Hepatocyte (in vitro differentiated cells): ENCODE measurements at places on chromosomes 3 and 15. TPM values are rescaled to one million over a fixed set of nuclear protein-coding genes. Genes with fewer than 3 reads are reported as not detected.

DNA sequence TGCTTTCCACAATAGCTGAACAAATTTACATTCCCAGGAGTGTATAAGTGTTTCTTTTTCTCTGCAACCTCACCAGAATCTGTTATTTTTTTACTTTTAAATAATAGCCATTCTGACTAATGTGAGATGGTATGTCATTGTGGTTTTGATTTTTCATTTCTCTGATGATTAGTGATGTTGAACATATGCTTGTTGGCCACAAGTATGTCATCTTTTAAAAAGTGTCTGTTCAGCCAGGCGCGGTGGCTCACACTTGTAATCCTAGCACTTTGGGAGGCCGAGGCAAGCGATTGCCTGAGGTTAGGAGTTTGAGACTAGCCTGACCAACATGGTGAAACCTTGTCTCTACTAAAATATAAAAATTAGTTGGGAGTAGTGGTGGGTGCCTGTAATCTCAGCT is 619.3 kb downstream of the SI start:
- DNase-seq, result no peak

DNA sequence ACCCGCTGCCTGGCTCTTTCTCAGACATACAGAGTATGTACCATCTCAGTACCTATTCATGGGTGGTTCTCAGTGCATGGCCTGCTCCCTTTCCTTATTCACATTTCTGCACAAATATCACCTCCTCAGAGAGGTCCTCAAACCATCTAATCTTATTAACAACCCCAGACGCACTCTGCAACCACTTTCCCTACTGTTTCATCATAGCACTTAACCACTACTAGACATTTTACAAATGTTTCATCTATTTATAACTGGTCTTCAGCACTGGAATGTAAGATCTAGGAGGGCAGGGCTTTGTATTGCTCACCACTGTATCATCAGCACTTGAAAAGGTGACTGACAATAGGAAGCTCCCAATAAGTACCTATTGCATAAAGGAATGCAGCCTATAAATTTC is 45.1 kb downstream of the TNIK start:
- DNase-seq, result no peak

GRCh38 chr15:82143390-82144385 is 97.9 kb upstream of the MEX3B start:
- no peak for DNase-seq

GRCh38 chr15:72835294-72835890 is 51.8 kb upstream of the ADPGK start:
- DNase-seq, result peak; percentile 44

RASSF1 gene
- total RNA-seq, result 11.3 and 13.4 TPM in 2 replicates

DNA sequence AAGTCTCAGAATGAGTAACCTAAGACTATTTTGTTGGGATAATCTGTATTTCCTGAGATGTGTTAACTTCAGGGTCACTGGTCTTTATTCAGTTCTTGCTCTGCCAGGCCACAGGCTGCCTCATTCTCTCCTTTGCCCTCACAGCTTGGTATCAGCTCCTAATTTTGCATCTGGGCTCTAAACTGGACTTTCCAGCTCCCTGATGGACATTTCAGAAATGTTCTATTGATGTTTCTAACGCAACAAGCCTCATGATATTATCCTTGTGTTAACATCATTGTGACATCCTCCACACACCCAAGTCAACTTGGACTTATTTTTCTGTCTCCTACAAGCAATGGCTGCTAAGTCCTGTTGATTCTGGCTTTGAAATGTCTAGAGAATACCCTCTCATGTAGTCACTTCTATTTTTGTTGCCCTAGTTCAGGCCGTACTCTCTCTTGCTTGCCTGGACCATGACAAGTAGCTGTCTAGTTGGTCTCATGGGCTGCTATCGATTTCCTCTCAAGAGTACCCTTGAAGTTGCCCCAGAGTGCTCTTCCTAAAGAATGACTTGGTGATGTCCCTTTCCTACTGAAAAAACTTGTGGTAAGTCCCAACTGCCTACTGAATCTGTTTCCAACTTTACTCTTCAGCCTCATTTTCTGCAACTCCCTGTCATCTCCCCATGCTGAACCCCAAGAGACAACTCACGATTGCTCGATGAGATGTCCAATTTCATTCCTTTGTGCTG is 52.7 kb downstream of the CHST2 start:
- DNase-seq, result no peak

ZNF662 gene
- 0.07 TPM in 1 of 2 replicates, not detected in the other for total RNA-seq

GRCh38 chr3:37198996-37199395 is 24.6 kb upstream of the LRRFIP2 start:
- DNase-seq, result no peak

- DNase-seq, result no peak
Observed at GRCh38 chr3:171953301-171954022, 85.9 kb upstream of the FNDC3B start.

- no peak for DNase-seq
Observed at GRCh38 chr3:108287146-108287545, 9.2 kb upstream of the HHLA2 start.

TMEM207 gene
- total RNA-seq, result 2.1 and 2.9 TPM in 2 replicates

DNA sequence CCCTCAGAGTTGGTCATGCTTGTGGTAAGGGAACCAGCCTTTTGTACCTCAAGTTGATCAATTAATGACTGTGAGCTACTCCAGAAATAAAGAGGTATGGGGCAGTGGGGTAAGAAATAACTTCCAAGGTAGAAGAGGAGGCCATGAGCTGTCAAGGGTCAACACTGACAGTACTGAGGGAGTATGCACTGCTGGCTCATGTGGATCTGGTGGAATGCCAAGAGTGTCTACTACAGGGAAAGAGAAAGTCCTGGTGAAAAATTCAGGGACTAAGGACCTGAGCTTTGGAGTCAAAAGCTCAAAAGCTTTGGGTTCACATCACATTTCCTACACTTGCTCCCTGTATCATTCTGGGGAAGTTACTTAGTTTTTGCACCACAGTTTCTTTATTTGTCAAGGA is 154.9 kb downstream of the SEMA6D start:
- DNase-seq, result no peak

- DNase-seq, result no peak
Observed at GRCh38 chr3:73385568-73385967, 239.2 kb downstream of the PDZRN3 start.

GMPPB gene
- total RNA-seq, result 24.3 and 31.5 TPM in 2 replicates

GRCh38 chr3:12294885-12295580 is 6.2 kb downstream of the PPARG start:
- DNase-seq, result peak; percentile 38

DNA sequence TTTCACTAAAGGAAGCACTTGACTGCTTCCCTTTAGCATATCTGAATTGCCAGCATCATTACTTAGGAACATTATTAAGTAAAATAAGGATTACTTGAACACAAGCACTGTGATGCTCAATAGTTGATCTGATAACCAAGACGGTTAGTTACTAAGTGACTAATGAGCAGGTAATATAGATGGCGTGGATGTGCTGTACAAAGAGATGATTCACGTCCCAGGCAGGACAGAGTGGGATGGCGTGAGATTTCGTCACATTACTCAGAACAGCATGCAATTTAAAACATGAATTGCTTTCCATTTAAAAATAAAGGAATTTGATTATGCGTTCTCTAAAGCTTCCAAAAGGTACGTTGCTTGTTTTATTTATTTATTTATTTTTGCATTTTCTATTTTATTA is 240.0 kb upstream of the ARHGEF26 start:
- peak; percentile 52 for DNase-seq

DNA sequence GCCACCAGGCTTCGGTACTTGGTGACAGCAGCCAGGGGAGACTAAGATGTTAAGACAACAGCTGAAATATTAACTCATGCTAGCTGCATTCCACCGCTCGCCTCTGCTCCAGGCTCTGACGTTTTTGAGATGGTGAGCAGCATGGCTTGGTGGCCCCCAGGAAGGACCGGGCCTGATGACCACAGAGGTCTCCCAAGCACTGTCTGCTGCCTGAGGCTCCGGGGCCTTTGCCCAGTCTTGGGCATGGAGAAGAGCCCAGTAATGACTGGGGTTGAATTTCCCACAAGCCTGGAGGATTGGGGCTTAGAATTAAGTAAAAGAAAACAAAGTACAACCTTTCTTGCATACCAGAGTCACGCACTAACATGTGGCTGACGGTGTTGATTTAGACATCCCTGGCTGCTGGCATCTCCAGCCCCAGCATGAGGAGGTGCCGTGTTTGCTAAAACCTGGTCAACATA is 243.6 kb upstream of the LYSMD4 start:
- DNase-seq, result peak; percentile 43

DNA sequence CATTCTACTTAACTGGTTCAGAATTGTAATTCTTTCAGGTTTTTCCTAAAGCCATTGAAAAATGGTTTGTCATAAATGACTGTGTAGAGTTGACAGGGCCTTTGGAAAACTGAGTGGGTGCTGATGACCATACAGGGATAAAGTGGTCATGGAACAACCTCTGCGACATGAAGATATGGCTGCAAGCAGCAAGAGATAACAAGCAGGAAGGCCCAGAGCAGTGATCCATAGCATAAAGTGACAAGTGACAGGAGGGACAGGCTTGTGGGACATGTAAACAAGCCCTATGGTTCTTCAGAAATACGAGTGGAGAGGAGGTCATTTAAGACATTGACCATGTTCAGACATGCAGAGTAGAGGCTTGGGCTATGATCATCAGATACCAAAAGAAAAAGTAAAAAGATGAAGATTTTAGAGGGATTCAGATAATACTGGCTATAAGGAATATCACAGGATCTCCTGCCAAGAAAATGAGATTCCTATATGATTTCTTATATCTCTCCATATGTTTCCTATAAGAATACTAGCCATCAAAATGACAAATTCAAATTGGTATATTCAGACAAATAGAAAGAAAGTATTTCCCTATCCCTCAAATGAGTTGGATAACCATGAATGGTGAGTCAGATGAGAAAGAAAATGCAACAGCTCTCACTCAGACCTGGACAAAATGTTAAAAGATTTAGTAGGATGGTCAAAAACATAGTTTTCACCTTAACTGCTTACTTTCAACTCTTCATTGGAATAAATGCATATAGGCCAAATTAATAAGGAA is 827.6 kb upstream of the CFAP20DC start:
- DNase-seq, result no peak

GRCh38 chr3:125287248-125287647 is 74.7 kb upstream of the SLC12A8 start:
- DNase-seq, result no peak

GRCh38 chr3:187262360-187262759 is 29.2 kb downstream of the MASP1 start:
- DNase-seq, result no peak

GRCh38 chr3:197833930-197834715 is 43.1 kb downstream of the LRCH3 start:
- no peak for DNase-seq

DNA sequence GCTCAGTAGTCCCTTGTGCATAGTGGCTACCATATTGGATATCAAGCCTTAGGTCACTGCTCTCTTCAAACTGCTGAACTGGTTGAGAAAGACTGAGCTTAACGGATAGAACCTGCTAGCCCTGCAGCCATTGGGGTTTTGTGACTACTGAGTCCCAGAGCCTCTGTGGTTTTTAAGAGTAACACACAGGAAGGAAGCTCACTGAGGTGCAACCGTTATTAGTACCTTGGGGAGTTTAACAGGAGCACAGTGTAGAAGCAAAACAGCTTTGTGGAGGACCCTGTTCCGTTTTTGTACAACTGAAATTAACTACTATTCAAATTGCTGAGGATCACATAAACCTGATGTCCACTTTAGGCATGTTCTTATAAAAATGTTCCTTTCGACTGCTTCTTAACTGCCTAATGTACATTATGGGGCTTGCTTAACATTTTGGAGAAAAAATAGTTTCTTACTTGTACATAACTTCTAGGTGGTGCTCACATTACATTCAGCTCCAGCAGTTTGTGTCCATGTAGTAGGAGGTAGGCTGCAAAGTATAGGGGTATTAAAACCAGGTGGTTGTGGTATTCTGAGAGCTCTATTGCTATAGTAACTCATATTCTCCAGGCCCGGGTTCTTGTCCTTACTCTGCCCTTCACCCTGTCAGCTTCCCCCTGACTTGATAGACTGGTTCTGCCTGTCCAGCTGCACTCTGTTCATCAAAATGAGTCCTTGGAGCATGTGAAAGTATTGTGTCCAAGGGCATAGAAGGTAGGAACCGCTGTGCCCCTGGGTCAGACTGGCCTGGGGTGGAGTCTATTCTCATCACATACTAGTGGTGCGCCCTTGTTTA is 17.3 kb downstream of the PXK start:
- DNase-seq, result no peak

- peak; percentile 3 for DNase-seq
Observed at GRCh38 chr3:1183320-1184048, 90.7 kb downstream of the CNTN6 start.

DNA sequence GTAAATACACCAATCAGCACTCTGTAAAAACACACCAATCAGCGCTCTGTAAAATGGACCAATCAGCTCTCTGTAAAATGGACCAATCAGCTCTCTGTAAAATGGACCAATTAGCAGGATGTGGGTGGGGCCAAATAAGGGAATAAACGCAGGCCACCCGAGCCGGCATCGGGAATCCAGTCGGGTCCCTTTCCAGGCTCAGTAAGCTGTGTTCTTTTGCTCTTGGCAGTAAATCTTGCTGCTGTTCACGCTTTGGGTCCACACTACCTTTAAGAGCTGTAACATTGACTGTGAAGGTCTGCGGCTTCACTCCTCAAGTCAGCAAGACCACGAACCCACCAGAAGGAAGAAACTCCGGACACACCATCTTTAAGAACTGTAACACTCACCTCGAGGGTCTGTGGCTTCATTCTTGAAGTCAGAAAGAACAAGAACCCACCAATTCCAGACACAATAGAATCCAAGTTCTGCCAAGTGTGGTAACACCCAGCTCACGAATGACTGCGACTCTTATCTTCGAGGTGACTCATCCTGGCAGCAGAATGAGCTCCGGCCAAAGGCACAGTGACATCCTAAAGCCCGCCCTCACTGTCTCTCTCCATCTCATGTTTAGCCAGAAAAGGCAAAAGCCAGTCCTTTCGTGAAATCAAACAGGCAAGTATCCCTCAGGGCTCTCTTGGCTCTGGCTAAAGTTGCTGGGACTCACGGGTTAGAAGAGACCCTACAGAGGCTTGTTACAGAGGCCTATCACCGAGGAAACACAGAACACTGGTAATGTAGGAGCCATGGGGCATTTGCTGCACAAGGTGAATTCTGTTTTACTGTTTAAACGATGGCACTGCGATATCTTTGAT is 155.2 kb downstream of the FAM43A start:
- peak; percentile 58 for DNase-seq

DNA sequence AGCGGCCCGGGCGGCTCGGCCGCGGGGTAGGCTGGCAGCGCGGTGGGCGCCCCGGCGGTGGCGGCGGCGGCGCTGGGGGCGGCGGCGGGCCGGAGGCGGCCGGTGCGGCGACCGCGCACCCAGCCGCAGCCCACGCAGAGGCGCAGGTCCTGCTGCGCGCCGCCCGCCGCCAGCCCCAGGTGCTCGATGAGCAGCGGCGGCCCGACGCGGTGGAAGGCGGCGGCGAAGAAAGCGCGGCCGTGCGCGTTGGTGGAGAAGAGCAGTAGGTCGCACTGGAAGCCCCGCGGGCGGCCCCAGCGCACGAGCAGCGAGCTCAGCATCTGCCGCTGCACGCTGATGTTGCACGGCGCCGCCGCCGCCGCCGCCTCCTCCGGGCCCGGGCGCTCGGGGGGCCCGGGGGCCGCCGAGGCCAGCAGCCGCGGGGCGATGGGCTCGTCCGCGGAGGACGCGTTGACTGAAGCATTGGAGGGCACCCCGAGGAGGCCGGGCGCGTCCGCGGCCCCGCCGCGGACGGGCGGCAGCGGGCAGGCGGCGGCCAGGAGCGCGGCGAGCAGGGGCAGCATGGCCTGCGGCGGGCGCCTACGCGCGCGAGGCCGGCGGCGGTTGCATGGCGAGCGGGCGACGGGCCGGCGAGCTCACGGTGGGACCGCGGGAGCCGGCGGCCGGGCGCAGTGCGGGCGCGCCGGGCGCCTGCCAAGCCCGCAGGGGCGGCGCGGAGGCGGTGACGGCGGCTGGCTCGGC is 452 bp downstream of the TMEM158 start:
- peak; percentile 61 for DNase-seq

- DNase-seq, result no peak
Observed at GRCh38 chr3:184335291-184335660, 2.1 kb upstream of the FAM131A start.
